NCI-H187 (cell line): ENCODE measurements at places on chromosomes 1 and 21.

DNA sequence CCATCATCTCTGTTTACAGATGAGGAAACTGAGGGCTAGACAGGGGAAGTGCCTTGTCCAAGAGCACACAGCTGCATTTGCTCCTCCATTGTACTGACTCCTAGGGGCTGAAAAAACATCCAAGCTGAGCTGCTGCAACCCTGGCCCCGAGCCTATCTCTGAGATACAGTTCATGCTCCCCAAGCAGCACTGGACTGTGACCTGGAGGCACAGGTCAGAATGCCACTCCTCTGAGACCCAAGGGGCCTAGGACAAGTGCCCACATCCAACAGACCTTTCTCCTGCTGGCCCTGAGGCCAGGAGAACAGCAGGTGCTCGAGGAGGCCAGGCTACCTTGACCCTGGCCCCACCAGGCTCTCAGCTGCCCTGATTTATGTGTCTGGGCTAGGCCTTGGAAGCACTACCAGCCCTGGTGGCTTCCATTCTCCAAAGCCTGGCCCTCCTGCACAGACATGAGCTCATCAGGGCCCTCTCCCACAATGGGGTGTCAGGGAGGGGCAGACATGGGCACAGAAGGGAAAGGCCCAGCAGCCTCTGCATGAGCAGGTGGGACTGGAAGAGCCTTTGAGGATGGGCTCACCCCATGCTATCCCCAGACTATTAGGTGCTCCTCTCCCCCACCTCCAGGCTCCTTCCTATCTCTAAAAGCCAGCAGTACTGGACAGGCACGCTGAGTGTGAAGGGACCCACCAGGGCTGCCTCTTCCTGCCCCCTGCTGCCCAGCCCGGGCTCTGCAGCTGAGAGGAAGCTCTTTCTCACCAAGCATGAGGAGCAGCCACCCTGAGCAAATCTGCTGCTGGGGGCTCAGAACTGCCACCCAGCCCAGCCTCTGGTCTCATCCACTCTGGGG lies 18.8 kb downstream of the ADGRB2 start:
- DNase-seq = no peak

DNA sequence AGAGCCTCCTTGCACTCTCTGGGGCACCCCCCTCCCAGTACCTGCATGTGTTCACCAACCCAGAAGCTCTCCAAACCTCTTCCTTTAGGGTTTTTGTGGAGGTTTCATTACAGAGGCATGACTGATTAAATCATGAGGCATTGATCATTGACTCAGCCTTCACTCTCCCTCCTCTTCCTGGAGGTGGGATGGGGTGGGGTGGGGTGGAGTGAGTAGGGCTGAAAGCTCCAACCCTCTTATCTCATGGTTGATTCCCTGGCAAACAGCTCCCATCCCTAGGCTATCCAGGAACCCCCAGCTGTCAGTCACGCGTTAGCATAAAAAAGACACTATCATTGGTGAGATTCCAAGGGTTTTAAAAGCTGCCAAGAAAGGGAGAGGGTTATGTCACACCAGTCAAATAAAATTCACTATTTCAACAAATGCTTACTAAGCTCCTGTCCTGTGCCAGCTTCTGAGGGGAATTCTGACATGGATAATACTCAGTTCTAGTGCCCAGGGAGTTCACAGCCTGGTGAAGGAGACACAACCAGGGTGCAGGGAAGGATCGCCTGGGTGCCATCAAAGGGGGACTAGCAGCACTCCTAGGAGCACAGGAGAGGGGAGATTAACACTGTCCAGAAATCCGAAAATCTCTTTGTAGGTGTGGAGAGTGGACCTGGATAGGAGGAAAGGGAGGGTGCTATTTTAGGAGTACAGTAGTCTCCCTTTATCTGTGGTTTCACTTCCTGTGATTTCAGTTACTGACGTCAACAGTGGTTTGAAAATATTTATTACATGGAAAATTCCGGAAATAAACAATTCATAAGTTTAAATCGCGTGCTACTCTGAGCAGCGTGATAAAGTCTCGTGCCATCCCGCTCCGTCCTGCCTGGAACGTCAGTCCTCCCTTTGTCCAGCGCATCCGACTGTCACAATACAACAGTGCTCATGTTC lies 6.8 kb upstream of the IL24 start:
- DNase-seq = no peak

DNA sequence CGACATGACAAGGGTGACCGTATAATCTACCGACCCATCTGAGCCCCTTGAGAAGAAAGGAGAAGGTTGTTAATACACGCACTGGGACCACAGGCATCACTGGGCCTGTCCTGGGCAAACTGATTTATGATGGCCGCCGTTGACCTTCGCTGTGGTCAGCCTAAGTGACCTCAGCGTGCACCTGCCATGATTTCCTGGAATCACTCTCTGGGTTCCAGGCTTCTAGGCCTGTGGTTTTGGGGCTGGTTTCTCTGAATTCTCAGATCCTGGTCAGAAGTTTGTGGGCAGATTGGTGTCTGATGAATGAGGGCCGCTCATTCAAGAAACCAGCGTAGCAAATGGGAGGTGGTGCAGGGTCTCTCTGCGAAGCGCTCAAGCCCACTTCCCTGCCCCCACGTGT lies 64.0 kb downstream of the SIK1 start:
- no peak for DNase-seq

DNA sequence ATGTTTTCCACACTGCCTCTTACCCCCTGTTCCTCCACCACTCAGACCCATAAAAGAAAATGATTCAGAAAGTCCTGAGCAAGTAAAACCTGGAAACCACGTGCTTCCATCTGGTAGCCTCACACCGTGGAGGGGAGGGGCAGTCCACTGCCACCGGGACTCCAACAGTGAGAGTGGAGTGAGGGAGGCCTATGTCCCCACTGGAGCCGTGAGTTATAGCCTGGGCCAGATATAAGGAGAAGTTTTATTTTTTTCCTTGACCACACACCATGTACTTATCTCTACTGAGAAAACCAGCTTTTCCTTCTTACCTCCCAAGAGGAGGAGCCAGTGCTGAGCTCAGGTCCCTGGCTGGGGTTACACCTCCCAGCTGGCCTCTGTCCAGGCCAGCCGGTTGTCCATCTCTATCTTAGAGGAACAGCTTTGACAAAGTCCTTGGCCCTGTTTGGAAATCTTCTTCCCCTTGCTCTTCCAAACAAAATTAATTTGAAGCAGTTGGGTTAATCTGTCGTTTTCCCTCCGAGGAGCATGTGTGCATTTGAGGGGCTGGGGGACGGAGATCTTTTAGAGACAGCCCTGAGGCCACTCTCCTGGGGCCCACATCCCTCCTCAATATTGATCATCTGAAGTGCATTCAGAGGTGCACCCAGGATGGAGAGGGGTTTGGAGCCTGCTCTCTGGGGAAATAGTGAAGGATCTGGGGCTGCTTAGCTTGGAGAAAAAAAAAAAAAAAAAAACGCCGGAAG lies 49.1 kb upstream of the SERBP1 start:
- DNase-seq = no peak

DNA sequence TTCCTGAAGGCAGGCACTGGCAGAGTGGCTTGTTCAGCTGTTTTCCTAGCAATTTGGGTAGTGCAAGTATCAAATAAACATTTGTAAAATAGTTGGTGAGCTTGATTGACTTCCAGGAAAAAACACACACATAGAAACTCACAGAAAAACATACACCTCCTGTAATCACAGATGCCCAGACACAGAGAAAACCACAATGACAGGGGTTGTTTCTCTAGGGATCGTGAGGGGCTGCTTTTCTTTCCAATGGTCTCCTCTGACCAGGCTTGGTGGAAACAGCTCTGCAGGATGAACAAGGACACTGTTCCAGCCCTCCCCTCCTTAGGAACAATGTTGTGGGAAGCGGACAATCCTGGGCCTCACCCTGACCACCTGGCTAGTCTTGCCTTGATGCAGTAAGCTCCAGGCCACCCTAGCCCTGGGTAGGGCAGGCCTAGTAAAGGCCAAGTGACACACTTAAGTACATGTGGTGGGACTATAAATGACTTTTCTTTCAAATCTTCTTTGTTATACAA lies 142.5 kb upstream of the HMGB4 start:
- no peak for DNase-seq

DNA sequence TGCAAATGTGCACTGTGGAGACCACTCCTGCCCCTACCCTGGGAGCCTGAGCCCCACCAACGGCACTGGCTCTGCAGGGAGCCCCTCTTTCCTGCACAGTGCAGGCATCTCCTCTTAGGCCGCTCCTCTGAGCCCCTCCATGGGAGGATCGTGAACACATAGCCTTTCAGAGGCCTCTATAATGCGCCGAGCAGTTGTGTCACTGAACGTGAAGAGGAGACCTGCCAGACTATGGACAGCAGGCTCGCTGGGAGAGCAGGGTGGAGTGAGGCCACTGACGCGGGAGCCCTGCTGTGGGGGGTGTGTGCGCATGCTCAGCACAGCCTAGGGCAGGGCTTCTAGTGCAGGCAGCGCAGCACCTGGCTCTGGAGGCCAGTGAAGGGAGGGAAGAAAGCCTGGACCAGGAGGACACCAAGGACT lies 151.3 kb upstream of the COL6A1 start:
- no peak for DNase-seq

- DNase-seq = no peak
Measured at GRCh38 chr1:51906306-51907078, 28.0 kb upstream of the NRDC start.

DNA sequence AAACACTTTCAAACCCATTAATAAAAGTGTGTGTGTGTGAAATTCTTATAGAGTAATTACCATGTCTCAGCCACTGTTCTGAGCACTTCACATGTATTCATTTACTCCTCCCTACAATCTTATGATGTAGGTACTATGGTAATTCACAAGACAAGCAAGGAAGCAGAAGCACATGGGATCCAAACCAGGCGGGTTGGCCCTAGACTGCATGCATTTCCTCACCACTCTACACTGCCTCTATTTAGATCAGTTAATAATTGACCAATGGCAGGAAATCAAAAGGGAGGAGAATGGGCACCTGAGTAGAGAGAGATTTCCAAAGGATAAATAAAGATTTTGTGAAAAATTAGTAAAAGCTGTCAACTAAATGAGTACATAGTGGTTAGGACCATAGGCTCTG lies 15.7 kb downstream of the MAP3K21 start:
- no peak for DNase-seq

- no peak for DNase-seq
Measured at GRCh38 chr1:39623053-39623452, 16.4 kb downstream of the HEYL start.

DNA sequence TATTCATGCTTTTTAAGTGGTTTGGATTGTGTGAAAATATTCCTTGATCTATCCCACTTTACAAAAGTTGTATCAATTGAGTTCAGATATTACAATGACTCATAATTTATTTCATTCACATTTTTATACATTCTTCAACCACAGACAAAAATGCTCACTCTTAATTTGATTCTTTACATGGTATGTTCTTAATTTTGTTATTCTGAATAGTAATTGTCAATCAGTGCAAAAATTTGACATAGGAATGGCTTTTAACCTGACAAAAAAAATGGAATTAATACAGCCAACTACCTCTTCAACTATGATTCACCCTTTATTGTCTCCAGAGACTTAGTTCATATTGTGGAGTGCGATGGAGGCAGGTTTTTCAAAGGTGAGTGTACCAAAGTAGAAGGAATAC lies 1002.4 kb upstream of the ADGRL4 start:
- DNase-seq = no peak

GRCh38 chr1:232980986-232981560 lies 30.7 kb downstream of the NTPCR start:
- no peak for DNase-seq
